ENCODE measurements at places on chromosomes 16 and 17.

DNA sequence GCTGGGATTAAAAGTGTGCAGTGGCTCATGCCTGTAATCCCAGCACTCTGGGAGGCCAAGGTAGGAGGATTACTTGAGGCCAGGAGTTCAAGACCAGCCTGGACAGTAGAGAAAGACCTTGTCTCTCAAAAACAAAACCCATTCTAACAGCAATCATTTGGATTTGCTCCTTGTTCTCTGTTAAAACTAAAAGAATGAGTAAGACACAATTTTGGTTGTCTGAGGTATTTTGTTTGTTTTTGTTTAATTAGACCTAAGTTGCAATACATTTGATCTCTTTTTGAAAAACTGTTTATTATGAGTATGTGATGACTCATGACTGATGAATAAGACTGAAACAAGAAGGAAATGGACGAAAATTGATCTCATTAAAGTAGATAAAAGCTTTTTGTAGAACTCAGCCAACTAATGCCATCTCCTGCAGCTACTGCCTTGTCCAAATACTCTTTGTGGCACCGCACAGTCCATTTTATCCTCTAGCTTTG is 29.0 kb downstream of the GLG1 start:
- DNase-seq = peak; percentile 61

DNA sequence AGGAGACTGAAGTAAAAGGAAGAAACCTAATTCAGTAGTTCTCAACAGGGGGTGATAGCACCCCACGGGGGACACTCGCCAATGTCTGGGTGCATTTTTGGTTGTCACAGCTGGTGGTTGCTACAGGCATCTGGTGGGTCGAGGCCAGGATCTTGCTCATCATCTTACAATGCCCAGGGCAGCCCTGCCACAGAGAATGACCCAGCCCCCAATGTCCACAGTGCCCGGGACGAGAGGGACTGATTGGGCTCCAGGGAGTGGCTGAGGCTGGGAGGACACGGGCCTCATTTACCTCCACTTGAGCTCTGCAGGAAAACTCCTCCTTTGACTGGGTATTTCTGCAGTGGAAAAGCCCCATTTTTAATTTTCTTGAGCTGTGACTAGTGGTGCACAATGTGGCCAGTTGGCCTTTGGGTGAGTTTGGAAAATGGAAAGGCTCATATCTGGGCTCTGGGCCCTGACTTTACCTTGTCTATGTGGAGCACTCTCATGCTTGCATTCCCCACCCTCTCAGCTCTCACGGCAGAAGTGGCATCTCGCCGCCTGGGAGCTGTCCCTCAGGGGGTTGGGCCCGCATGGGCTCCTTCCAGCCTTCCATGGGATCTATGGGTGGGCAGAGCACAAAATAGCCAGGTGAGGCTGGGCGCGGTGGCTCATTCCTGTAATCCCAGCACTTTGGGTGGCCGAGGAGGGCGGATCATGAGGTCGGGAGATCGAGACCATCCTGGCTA is 37.7 kb upstream of the IRF8 start:
- DNase-seq = no peak

DNA sequence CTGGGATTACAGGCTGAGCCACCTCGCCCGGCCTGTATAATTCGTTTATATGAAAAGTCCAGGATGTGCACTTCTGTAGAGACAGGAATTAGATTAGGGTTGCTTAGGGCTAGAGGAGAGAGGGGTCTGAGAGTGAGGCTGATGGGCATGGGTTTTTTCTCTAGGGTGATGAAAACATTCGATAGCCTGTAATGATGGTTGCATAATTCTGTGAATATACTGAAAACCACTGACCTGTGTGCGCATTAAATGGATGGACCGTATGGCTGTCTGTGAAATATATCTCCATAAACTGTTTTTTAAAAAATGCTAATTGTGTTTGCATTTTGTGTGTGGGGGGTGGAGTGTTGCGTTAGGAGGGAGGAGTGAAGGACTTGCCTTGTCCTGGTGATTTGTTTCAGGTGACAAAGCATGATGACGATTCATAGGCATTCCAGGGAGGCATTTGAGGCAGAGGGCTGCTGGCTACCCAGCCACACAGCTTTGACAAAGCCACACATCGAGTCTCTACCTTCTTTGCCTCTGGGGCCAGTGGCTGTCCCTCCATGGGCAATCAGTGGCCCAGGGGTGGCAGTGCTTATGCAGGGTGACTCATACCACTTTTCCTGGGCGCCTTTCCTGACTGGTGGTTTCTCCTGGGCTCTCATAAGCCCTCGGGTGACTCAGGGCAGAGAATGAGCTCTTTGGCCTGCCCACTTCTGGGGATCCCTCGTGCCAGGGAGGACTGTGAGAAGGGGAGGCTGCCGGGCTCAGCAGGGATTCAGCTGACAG is 148.5 kb upstream of the WSCD1 start:
- no peak for DNase-seq

DNA sequence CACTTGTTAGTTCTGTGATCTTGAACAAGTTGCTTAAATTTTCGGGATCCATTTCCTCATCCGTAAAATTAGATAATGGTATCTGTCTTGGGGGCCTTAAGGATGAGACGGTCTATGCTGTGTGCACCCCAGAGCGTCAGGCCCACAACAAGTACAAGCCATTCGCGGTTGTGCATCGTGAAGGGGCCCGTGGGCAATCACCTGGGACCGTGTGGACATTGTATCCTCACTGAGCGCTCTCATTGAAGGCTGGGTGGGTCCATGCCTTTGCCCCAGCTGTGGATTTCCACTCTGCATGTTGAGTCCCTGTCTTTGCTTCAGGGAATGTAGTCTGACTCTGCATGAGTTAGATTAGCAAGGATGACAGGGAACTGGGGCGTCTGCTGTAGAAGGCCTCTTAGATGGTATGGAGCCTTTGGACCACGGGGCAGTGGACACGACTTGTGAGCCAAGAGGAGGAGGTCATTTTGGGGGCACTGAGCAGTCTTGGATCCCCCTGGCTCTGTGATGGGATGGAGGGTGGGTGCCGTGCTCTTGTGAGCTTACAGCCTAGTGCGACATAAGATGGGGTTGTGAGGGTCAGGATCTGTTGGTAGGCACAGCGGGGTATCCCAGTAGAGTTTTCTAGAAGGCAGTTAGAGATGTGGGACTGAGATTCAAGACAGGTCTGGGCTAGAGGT is 89.5 kb downstream of the SNX29 start:
- no peak for DNase-seq

DNA sequence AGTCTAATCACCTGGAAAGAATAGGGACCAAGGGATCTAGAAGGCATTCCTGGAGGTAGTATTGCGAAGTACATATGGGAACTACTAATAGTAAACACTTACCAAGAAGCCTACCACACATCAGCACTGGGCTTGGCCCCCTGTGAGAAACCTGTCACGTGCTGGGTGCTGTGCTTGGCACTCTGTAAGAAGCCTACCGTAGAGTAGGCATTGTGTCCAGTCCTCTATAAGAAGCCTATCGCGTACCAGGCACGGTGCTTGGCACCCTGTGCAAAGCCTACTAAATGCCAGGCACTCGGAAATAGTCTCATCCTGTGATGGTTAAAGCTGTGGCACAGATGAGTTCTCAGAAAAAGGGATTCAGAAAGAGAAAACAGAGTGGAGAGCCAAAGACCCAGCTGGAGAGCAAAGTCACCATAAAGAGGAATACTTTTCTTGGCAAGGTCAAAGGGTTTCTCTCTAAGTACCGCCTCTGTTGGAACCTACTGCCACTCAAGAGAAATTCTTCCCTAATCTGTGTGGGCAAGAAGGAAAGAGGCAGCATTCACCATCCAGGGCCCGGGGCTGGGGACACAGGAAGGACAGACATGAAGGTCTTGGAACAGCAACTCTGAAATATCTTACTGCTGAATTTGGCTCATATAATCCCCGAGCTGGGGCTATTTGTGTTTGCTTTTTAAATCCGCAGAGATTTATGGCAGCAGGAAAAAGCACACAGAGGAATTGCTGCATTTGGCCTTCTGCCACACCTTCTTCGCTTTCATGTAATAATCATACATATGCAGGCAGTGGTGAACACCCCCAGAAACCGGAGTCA is 81.8 kb downstream of the VAT1L start:
- peak; percentile 33 for DNase-seq

DNA sequence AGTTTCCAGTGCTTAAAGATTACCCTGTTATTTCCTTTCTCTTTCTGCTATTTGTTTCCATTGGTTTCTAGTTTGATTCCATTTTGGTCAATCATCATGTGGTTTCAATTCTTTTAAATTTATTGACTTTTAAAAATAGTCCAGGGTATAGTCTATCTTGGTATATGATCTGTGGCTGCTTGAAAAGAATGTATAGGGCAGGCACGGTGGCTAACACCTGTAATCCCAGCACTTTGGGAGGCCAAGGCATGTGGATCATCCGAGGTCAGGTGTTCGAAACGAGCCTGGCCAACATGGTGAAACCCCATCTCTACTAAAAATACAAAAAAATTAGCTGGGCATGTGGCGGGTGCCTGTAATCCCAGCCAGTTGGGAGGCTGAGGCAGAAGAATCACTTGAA is 34.5 kb upstream of the NACA2 start:
- DNase-seq = no peak

DNA sequence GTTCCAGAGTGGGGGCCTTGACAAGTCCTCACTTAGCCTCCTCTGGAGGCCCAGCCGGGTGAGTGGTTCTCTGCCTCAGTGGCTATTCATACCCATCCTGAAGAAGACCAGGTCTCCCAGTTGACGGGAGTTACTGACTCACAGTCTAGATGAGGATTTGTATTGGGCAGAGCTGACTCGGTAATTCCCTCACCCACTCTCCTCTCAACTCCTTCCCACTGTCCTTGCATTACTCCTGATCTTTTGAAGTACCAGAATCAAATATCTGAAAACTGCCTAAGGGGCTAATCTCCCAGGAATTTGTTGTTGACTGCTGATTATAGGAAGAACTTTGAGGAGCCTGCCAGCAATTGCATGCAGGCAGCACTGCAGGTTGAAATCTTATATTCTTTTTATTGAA is 14.2 kb downstream of the SAP30BP start:
- peak; percentile 26 for DNase-seq

GRCh38 chr17:78131172-78132083 is 857 bp downstream of the TMC8 start:
- no peak for DNase-seq

DNA sequence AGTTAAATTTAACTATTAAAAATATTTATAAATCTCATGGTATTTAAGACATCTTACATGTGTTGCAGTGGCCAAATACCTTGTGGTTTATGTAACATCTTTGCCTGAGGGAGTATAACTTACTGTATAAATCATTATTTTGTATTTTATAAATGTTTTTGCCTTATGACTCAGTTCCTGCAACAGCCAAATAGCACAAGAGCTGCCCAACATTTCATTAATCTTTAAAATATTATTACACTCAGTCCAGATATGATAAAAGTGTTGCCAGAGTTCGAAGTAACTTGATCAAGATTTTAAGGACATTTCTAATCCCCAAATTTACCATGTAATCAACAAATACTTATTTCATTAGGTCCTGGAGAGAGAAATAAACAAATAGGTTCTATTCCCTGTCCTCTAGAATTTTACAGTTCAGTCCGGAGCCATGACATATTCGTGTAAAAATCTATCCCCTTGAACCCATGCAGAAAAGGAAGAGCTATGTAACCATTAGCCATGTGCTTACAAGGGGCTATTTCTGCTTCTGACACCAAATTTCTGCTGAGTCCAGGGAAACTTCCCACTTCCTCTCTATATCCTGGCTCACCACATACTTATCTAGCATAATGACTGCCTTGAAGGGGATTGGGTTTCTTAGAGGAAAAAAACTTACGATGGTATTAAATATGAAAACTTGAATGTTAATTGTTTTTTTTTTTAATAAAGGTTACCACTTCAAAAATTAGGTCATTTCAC is 44.0 kb downstream of the IRX6 start:
- DNase-seq = peak; percentile 81

DNA sequence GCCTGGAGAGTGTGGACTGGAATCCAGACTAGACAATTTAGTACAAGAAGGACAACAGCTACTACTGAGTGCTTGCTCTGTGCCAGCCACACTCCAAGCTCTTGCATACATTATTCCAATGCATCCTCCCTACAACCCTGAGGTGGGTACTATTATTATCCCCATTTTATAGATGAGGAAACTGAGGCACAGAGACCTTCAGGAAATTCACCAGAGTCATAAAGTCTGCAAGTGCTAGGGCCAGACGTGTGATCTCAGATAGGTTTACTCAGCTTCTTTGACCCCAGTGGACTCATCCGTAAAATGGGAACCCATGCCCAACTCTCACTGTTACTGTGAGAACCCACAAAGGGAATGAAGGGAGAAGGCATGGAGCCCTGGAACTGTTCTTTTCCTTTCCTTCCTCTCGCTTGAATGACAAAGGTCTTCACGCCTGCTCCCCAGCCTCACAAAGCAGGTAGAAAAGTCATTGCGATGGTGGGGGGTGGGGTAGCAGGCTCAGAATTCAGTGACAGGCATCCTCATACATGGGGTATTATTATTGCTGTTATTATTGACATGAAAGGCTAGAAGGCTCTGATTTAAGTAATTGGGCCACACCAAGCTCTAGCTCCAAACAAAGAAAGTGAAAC is 160.0 kb downstream of the ZNF423 start:
- DNase-seq = no peak

GRCh38 chr16:11084484-11084875 is 140.1 kb downstream of the CLEC16A start:
- DNase-seq = peak; percentile 88

DNA sequence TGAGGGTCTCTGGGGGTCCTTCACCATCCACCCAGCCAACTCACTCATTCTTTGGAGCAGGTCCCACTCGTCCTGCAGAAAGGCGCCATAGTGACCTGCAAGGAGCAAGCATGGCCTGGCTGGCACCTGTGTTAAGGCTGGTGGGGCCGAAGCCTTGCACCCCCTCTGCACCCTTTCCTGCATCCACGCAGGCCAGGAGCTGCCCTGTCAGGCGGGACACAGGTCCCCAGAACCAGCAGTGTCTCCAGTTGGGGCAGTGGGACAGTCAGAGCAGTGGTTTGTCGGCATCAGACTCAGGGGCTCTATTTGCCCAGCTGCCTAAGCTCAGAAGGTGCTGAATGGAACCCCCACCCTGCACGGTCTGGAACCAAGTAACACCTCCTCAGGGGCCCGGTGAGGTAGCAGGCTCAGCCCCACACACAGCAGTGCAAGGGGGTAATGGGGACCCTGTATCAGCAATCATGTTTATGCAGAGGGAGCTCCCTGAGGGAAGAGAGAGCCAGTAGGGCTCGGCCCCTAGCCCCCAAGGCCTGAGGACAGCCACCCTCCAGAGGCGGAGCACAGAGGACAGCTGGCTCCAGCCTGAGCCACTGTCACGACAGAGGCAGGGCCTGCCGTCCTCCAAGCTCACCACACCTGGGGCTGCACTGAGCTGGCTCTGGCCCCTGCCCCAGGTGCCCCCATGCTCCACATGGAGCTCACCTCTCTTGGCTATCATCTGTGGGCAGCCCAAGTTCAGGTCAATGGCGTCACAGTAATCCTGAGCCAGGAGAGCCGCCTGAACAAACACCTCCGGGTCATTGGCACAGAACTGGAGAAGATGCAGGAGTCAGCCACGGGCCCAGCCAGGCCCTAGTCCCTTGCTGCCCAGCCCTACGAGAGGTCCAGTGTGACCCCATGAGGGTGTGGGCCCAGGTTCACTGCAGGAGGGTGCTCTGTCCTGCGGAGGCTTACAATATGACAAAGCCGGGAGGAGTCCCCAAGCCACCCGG is 1.9 kb downstream of the DUS1L start:
- DNase-seq = no peak

- DNase-seq = no peak
These were observed 1.4 kb downstream of the SYNRG start for GRCh38 chr17:37607637-37608331.

Measured in fibroblast of skin of abdomen (primary cell).